ENCODE measurements at places on chromosomes 2 and 18. TPM values are rescaled to one million over a fixed set of nuclear protein-coding genes. Genes with fewer than 3 reads are reported as not detected.

DNA sequence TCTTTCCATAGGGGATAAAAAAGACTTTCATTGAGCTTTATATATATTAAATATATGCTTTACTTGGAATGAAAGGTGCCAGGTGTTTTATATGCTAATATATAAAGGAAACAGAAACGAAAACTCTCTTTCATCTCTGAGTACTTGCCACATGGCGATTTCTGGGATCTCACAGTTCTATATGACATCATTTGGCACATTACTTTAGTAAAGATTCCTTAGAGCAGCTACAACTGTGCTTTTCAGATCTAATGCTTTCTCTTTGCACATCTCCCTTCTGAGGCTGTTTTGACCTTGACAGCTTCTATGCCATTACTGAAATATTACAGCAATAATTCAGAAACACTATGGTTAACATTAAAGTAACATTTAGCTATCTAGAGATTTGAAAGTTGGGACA lies 1082.9 kb upstream of the CDH2 start:
- no peak for DNase-seq

- DNase-seq = peak; percentile 71
Measured at GRCh38 chr18:47953471-47953931, 23.0 kb upstream of the SMAD2 start.

- no peak for DNase-seq
Measured at GRCh38 chr2:11395389-11395788, 51.0 kb upstream of the ROCK2 start.

SUMO1 gene
- 68.5 TPM for total RNA-seq

NR4A2 gene
- 1.6 TPM for total RNA-seq

C1QL2 gene
- not detected for total RNA-seq

AQP12A gene
- total RNA-seq = not detected

DNA sequence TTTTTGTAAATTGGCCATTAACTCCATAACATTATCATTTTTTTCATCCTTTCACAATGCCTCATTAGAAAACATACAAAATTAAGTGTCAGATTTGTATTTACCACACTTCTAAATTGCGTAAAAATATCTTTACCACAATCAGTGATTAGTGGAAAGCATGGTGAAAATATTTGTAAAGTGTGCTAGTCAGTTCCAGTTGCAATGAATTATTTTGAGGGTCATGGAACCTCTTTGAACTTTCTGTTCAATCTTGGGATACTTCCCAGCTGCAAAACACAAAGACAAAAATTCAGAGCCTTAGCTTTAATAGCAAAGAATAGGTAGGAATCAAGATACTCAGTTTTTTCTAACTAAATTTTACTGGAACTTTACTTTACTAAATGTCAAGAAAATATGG lies 4.0 kb upstream of the COL3A1 start:
- no peak for DNase-seq

- DNase-seq = no peak
Measured at GRCh38 chr2:157432475-157433106, 11.3 kb downstream of the CYTIP start.

GRCh38 chr18:23062011-23062410 lies 73.3 kb upstream of the CABLES1 start:
- no peak for DNase-seq

Measured in Right ventricle myocardium inferior (tissue), 1 donor.